ENCODE measurements at places on chromosomes 1 and 21.

- DNase-seq = no peak
These were observed 40.1 kb downstream of the SLC9C2 start for GRCh38 chr1:173562813-173563212.

- DNase-seq = no peak
These were observed 71.5 kb upstream of the PTGFR start for GRCh38 chr1:78419309-78419708.

GRCh38 chr1:235929216-235929615, 62.5 kb upstream of the LYST start:
- no peak for DNase-seq

DNA sequence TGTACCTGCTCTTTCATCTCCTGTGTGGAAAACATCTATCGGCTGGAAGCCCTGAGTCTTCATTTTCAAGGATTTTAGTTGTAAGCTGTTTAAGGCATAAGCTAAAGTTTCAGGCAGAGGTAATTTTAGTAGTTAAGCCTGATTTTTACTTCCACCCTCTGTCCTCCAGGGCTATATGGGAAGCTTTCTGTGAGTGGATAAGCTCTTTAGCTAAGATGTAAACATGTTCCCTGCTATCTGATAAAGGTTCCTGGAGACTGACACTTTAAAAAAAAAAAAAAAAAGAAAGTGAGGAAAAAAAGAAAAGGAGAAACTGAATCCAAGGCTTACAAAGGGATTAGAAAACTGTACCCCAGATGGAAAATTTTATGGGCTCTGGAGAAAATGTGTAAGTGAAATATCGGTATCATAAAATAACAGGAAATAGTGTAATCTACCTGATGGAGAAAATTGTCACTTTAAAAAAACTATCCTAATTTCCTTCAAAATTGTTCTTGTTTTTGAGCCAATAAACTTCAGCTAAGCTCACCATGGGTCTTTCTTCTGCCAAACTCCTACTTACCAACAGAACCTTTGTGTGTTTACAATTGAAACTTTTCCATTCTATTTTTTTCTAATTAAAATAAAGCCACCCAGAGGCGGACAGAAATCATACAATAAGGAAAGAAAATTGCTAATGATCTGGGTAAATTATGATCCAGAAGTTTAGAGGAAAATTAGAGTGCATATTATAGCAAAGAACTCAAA, 180.5 kb downstream of the TGFB2 start:
- DNase-seq = no peak

GRCh38 chr1:117008656-117009055, 7.1 kb downstream of the CD101 start:
- no peak for DNase-seq

DNA sequence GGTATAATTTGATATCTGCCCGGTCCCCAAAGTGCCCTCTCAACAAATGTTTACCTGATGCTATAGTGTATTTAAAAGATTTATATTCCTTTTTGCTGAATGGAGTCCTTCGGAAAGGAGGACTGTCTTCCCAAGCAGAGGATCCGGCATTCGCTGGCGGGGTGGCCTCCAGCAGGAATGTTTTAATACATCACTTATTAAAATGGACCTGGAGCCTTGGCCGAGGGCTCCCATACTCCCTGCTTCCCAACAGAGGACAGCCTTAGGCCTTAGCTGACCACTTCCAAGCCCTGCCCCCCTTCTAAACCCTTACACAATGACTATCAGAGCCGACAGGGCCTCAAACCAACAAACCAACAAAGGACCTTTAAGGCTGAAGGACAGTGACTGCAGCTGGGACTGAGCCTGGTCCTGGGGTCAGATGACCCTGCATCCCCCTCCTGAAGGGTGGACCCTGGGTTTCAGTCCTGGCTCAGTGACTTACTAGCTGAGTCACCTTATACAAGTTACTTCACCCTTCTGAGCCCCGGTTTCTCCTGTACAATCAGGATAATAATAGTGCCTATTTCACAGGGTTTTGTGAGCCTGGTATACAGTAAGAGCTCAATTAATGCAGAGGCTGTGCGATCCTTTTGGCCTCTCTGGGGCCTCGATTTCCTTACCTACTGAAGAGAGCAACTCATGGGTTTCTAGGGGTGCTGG, 5.6 kb downstream of the CAMK2N1 start:
- peak; percentile 62 for DNase-seq
